Fibroblast of lung (primary cell): ENCODE measurements at places on chromosomes 2 and 18.

DNA sequence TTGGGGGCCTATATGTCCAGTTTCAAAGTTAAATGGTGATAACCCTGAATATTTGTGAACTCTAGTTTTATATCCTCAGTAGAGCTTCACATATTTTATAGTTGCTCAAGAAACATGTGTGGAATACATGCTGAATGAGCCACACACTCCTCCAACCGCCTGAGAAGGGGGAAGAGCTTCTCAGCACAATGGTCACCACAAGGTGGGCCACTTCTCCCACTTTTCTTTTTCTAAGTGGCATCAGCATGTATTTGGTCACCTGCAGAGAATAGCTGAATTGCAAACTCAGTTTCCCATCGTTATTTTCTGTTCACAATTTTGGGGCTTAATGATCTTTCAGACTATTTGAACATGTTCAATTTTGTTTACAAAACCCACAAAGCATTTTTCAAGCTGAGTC is 340.5 kb downstream of the PARD3B start:
- no peak for DNase-seq

- DNase-seq, result no peak
Observed at GRCh38 chr18:74068296-74068695, 79.3 kb downstream of the FBXO15 start.

DNA sequence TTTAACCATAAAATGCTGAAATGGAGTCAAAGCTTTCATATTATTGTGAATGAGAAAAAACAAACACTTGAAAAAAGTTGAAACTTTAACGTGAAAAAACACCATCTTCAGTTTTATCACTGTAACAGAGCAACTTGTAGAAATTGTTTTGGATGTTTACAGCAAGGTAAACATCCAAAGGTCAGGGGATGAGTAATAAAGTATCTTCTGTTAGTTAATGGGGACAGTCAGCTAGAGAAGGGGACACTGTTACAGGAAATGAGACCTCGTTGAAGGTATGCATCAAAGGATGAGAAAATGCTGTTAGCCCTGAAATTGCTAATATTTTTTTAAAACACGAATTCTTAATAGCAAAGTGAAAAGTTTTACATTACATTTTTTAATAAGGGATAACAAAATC is 2.9 kb downstream of the RHBDD1 start:
- no peak for DNase-seq

DNA sequence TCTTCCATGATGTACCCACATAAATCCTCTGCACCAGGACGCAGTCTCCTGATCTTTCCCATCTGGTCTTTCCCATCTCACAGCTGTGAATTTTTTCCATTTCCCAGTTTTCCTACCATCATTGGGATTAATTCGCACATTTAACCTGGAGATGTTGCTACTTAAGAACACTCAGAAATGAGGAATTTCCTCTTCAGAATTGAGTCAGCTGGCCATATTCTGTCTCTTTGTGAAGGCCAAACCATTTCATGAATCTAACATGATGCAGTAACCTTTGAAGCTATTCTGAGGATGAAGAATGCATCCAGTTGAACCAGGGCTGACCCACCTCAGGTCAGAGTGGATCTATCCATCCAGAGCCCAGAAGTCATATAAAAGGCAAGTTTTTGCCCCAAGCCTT is 326.8 kb downstream of the SETBP1 start:
- DNase-seq, result no peak

DNA sequence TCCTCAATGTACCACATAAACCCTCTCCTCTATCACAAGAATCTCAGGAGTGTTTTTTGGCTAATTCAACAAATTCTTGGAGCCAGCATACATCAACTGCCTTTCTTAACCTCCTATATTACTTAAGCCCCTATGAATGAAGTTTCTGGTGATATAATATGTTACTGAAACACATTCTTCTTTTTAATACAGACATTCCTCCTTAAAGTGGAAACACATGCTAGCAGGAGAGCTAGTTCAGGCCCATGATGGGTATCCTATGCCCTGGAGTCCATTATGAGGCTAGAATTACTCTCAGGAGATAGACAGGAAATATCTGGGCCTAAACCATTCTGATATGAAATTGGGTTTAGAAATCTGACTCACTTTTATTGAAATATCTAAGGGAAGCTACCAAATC is 26.6 kb upstream of the RMDN2 start:
- no peak for DNase-seq

GRCh38 chr2:45964223-45964841 is 312.9 kb downstream of the PRKCE start:
- peak; percentile 90 for DNase-seq

DNA sequence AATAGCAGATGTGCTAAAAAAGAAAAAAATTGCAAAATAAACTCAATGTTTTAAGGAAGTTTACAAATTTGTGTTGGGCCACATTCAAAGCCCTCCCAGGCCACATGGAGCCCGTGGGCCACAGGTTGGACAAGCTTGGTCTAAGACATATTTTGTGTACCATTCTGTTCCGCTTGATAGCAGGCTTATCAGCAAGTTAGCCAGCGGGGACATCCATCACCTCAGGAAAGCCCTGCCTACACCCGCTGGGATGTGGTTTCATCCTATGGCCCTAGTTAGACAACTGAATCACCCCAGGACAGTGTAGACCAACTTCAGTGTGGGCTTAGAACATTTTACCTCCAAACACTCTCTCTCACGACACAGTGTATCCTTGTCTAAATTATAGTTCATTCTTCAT is 32.6 kb downstream of the CD8B2 start:
- DNase-seq, result no peak

- DNase-seq, result no peak
Observed at GRCh38 chr2:186639939-186640338, 50.1 kb downstream of the ITGAV start.

- DNase-seq, result no peak
Observed at GRCh38 chr2:106869512-106870275, 16.3 kb downstream of the ST6GAL2 start.

- DNase-seq, result peak; percentile 15
Observed at GRCh38 chr2:99988599-99988998, 153.8 kb downstream of the AFF3 start.

GRCh38 chr18:26526128-26526965 is 22.0 kb downstream of the KCTD1 start:
- no peak for DNase-seq

- no peak for DNase-seq
Observed at GRCh38 chr2:129331638-129332037, 647.8 kb upstream of the RAB6C start.

DNA sequence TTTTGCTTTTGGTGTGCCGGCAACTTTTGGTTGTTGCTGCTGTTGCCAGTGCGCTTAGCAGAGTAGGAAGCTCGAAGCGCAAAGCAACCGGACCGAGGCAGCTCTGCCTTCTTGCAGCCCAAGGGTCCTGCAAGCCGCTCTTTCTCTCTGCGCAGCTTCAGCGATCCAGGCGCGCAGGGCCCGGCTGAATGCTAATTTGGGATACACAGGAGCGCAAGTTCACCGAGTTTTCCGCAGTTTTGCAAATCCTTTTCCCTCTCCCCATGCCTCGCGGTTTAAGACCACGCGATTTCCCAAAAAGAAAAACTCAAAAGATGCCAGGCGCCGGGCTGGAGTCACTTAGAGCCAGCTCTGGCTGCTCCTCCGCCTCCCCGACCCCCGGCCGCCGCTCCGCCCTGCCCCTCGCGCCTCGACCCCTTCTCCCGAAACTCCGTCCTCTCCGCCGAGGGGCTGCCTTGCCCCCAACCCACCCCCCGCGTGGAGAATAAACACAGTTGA is 13.5 kb upstream of the SIX3 start:
- no peak for DNase-seq

- DNase-seq, result no peak
Observed at GRCh38 chr2:29527947-29528346, 393.4 kb downstream of the ALK start.

DNA sequence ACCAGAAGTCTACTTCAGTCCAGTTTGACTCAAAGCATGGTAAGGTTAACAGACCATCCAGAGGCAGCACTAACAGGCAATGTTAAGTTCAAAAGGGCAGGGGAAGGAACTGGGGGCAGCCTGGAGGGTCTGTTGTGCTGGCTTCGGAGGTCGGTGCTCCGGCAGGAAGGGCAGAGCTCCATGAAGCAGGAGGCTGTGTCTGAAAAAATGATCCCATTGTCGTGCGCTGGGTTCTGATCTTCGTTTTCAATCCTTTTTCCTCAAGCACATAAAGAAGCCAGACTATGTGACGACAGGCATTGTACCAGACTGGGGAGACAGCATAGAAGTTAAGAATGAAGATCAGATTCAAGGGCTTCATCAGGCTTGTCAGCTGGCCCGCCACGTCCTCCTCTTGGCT is 21.9 kb upstream of the DLX1 start:
- DNase-seq, result no peak

GRCh38 chr2:173990970-173991819 is 26.0 kb upstream of the SP3 start:
- peak; percentile 94 for DNase-seq

- no peak for DNase-seq
Observed at GRCh38 chr18:54151376-54151775, 73.1 kb downstream of the MBD2 start.

DNA sequence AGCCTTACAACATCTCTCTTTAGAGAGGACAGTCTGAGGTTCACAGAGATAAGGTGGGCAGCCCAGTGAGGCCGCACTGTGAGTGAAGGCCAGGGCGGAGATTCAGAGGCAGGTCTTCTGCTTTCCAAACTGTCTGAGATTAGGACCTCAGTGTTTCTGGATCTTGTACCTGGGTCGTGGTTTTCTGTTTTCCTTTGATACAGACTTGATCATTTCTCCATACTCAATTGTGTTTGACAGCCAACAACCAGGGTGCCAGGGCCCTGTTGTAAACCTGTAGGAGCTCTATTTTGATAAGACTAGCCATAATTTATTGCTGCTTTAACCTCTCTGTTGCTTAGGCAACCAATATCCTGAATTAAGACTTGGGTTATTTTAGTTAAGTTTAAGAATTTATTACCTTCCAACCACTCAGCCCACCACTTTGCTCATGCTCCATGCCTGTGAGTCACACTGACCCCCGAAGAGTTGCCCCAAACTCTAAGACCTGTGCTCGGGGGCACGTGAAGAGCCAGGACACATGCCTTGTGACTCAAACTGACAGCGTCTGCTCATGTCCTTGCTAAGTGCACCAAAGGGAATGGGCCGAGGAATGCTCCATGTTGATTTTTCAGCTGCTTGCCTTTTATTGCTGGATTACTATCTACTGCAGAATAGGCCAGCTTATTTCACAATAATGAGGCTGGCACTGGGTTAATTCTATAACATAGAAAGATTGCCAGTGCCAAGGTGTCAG is 248.6 kb downstream of the BCL2 start:
- no peak for DNase-seq

DNA sequence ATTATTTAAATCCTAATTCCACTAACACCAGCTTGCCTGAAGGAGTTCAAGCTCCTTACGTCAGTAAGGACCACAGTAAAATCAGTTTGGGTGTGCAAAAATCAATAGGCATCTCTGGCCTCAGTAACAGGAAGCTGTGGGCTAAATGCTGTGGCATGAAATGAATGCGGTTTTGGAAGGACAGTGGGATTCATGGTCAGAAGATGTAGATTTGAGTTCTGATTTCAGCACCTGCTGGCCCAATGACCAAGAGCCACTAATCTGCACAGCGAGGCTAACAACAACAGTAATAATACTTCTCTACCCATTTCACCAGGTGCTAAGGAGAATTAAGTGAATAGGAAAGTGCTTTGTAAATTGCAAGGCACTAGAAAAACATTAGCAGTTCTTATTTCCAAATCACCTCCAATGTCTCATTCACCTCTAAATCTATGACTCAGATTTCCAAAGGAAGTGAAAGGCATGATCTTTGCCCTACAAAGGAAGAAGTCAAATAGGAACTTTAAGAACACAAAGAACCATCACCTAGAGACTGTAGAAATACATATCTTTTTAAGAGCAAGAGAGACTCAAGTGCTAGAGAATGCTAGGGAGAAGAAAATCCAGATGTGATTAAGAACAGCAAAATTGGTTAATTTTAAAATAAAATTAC is 172.6 kb downstream of the ANKRD44 start:
- peak; percentile 63 for DNase-seq

- DNase-seq, result no peak
Observed at GRCh38 chr2:227180770-227181169, 16.3 kb downstream of the COL4A3 start.

- DNase-seq, result no peak
Observed at GRCh38 chr2:11027195-11027594, 115.5 kb downstream of the KCNF1 start.

DNA sequence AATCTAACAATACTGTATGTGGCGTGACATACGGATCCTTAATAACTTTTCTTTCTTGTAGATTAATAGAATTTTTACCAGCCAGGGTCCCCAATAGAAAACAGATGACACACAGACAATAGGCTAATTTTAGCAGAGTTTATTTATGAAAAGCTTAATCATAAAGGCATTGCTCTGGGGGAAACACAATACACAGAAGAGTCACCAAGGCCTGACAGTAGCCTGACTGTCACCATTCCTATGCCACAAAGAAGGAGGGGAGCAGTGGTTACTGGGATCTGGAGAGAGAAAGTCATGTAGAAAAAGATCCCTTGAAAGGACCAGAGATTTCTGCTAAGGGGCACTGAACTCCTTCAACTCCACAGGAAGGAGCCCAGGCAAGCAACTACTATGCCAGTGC is 139.5 kb downstream of the METTL4 start:
- DNase-seq, result no peak

GRCh38 chr18:77481541-77481940 is 231.9 kb downstream of the GALR1 start:
- no peak for DNase-seq

GRCh38 chr18:36661999-36662398 is 166.8 kb downstream of the TPGS2 start:
- DNase-seq, result no peak

- no peak for DNase-seq
Observed at GRCh38 chr2:241129086-241129871, 20.0 kb downstream of the PASK start.

- DNase-seq, result no peak
Observed at GRCh38 chr18:52403291-52404021, 63.5 kb downstream of the DCC start.

- DNase-seq, result no peak
Observed at GRCh38 chr18:79241755-79242154, 154.0 kb upstream of the NFATC1 start.

DNA sequence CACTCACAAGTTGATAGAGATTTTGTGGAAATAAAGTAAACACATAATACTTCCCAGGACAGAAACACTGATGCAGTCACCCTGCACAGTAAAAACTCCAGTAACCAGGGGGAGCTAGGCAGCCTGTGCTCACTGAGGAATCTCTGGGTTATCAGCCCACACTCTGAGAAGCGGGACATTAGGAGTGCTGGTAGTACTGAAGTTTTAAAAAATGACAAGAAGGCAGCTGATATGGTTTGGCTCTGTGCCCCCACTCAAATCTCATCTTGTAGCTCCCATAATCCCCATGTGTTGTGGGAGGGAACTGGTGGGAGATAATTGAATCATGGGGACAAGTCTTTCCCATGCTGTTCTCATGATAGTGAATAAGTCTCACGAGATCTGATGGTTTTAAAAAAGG is 31.4 kb downstream of the KCTD1 start:
- DNase-seq, result peak; percentile 55
